Brain pericyte (primary cell): ENCODE measurements at places on chromosomes 4 and X.

- DNase-seq = no peak
These were observed 28.5 kb downstream of the PJA1 start for GRCh38 chrX:69136546-69137331.

GRCh38 chr4:20127626-20128025 lies 124.1 kb upstream of the SLIT2 start:
- DNase-seq = no peak

GRCh38 chrX:55014897-55015299 lies 14.7 kb downstream of the APEX2 start:
- DNase-seq = no peak

GRCh38 chr4:90234916-90235547 lies 107.8 kb downstream of the CCSER1 start:
- no peak for DNase-seq

DNA sequence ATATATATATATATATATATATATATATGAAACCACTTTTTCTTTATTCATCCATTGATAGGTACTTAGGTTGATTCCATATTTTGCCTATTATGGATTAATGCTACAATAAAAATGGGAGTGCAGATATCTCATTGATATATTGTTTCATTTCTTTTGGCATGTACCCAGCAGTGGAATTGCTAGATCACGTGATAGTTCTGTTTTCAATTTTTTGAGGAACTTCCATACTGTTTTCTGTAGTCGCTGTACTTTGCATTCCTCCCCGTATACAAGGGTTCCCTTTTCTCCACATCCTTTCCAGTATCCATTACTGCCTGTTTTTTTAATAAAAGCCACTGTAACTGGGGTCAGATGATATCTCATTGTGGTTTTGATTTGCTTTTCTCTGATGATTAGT lies 124.6 kb downstream of the GABRB1 start:
- DNase-seq = no peak

GRCh38 chr4:122657553-122657952 lies 36.7 kb upstream of the IL21 start:
- no peak for DNase-seq

GRCh38 chr4:112817933-112818593 lies 181.1 kb downstream of the LARP7 start:
- peak; percentile 59 for DNase-seq

DNA sequence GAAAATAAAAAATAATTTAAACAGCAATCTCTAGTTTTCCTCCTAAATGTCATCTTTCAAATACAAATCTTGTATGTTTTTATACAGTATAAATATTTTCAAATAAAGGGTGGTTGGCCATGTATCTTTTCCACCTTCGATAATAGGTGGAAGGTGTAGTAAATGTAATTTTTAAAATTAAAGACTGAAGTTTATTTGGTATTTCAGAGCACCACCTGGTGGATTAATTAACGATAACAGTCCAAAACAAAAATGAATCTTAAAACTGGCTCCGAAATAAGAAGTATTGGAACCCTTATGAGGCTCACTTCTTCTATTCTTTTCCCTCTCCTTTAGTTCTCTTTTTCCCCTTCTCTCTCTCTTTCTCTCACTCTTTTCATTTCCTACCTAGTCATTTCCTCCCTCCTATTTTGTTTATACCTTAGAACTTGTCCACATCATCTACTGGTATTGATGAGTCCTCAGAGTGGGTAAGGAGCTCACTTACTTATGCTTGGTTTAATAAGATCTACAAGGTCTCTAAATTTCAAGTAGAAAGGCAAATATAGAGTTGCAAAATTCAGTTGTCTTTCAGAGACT lies 82.9 kb upstream of the EXOC1L start:
- DNase-seq = no peak

DNA sequence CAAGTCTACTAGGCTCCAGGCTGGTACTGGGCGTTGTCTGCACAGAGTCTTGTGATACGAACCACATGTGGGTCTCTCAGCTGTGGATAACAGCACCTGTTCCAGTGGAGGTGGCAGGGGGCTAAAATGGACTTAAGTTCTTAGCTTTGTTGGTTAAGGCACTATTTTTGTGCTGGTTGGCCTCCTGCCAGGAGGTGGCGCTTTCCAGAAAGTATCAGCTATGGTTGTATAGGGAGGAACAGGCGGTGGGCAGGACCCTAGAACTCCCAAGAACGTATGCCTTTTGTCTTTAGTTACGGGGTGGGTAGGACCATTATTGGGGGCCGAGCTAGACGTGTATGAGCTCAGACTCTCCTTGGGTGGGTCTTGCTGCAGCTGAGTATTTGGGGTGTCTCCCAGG lies 1138.4 kb downstream of the PCDH19 start:
- DNase-seq = no peak

- DNase-seq = no peak
These were observed 51.5 kb downstream of the NPNT start for GRCh38 chr4:105946771-105947170.

DNA sequence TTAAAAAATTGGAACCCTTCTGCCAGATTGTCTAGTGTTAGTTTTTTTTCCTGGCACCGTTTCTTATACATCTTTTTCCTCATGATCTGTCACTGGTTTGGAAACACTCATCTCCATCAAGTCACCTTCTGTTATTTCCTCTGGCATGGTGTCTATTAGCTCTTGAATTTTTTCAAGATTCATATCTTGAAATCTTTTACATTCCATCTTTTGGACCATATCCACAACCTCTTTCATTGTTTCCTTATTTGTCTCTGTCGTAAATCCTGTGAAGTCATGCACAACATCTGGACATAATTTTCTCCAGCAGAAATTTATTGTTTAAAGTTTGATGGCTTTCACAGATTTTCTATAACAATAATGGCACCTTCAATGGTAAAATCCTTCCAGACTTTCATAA lies 10.2 kb upstream of the TMEM185A start:
- DNase-seq = no peak
